ENCODE measurements at places on chromosomes 13 and 19.

- no peak for DNase-seq
These were observed 1308.4 kb downstream of the SLITRK5 start for GRCh38 chr13:88979465-88980175.

GRCh38 chr13:79246578-79246949 is 159.5 kb downstream of the RBM26 start:
- DNase-seq = no peak

GRCh38 chr13:72163678-72164077 is 296.7 kb upstream of the DACH1 start:
- DNase-seq = no peak

- no peak for DNase-seq
These were observed 17.9 kb downstream of the SLAIN1 start for GRCh38 chr13:77715233-77715891.

DNA sequence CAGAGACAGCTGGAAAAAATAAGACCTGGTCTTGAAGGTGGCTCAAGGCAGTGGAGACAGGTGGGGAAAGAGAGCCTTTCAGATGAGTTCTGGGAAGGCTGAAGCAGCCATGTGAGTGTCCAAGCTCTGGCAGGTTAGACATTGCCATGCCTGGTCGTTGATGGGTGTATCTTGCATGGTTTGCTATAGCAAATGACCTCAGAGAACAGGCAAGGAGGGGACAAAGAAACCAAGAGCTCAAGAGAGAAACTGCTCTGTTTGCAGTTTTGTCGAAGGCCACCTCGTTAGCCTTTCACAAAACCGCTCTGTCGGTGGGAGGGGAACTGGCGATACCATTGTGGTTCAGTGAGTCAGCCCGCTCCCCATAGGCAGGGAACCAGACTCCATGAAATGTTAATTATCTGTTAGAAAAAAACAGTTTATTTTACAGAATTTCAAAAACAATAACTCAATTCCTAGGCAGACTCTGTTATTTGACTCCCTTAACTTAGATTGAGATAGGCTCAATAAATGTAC is 82.8 kb upstream of the ARGLU1 start:
- DNase-seq = no peak

DNA sequence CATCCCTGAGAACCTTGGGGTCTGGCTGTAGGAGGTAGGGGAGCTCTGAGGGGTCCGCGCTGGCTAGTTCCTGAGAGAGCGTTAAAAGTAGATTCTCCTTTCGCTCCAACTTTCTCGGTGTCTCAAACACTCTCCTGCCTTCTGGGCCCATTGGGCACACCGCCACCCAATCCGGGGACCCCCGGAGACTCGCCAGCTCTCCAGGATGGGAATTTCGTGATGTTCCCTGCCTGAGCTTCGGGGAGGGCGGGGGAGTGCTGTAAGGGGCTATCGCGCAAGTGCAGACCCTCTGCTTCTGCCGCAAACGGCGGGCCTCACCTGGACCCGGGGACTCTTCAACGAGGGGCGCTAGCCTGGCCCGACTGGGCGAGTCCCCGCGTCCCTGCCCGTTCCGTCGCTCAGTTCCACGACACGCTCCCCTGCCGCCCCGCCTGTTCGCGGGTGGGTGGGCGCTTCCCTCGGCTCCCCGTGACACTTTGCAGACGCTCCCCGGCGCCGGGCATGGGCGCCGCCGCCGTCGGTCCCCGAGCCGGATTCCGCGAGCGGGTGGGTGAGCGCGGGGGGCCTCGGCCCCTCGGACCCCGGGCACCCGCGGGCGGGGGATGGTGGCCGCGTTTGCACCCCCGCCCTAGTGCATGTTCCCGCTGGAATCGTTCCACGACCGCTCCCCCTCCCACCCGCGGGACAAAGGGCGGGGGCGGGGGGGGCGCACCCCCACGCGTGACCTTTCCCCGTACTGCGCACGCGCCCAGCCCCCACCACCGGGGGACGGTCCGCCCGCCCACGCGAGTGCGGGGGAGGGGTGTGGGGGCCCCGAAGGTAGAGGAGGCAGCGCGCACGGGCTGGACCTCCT is at the start of gene CCDC106:
CCDC106 (plus strand) TSS at position 481 of the 853 bp plus-strand sequence. CDS start 835 bp downstream, outside the sequence.
- DNase-seq = peak; percentile 79

Measured in AG20443 (cell line).